ENCODE measurements at places on chromosomes 6 and 20.

- no peak for DNase-seq
Observed at GRCh38 chr20:46108435-46108841, 9.7 kb upstream of the CD40 start.

DNA sequence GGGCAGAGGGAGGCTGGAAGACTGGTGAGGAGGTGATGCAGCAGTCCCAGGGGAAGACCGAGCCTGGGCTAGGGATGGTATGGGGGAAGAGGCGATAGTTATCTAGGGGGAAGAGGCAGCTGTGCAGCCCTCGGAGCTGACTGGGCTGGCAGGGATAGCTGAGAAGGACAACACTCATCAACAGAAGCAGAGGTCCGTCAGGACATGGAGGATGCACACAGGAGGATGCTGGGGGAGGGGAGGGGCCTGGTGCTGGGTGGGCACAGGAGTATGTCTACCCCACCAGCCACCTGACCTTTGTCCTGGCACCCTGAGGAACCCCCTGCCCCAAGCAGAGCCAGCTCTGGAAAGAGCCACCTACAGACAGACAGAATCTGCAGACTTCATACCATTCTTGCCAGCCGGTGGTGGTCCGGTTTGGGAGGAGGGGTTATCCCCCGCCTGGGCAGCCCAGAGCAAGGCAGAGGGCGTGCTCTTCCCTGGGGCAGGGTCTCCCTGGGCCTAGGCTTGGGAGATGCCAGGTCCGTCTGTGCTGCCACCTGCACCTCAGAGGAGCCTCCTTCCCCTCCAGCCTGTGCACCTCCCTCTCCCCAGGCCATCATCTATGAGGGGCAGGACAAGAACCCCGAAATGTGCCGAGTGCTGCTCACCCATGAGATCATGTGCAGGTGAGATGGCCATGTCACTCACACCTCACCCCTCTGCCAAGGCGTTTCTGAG lies 14.9 kb downstream of the EBF4 start:
- no peak for DNase-seq

DNA sequence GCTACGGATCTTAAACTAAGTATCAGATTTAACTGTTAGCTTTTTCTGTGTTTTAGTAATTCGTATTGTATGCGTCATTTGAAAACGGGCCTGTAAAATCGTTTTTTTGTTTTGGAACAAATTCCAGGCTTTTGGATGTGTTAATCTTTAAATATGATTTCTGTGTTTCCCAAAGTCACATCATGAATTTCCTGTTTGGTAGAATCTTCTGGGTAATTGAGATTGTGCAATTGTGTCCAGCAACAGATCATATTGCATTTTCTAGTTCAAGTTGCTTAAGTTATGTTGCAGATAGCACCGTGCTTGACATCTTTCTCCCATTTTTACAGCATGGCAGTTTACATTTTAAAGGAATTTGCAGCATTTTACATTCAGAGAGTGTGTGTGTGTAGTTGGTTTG lies 1.9 kb downstream of the MAPK14 start:
- DNase-seq: no peak

DNA sequence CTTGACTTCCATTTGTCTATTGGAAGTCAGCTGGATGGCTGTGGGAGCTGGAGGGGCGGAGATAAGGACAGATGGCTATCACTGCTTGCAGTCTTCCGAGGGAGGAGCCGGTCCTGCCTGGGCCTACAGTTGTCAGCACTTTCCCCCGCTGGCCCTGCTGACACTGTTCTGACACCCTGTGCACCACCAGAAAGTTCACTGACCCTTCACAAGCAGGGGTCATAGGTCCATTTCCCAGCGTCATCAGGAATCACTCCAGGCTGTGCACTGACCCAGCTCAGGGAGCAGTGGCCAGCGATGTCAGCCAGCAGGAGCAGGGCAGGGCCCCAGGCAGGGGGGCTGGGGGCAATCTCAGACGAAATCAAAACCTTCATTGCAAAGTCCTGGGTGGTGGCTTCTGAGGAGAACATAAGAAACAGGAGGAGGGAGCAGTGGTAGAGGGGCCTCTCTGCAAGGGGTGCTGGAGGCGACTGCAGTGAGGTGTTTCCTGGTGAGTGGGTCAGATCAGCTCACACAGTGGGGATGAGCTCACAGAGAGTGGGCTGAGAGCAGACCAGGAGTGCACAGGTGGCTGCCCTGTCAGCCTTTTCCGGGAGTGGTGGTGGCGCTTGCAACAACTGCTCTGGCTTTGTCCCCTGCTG lies 26.5 kb upstream of the PLEKHG1 start:
- no peak for DNase-seq

DNA sequence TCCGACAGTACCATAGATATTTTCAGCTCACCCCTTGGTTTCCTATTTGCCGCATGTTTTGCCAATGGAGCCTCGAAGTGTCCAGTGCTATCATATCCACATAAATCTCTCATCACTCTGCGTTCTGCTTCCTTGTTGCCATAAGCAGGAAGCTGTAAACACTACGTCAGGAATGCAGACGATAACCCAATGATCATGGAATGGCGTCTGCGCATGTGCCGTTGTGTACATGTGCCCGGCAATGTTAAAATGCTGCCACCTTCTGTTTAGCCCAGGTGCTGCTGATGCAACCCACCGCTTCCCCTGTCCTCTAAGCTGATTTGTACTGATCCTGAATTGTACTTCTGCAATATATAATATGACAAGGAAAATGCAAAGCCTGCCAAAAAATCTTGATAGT lies 607.5 kb downstream of the HDGFL1 start:
- no peak for DNase-seq

DNA sequence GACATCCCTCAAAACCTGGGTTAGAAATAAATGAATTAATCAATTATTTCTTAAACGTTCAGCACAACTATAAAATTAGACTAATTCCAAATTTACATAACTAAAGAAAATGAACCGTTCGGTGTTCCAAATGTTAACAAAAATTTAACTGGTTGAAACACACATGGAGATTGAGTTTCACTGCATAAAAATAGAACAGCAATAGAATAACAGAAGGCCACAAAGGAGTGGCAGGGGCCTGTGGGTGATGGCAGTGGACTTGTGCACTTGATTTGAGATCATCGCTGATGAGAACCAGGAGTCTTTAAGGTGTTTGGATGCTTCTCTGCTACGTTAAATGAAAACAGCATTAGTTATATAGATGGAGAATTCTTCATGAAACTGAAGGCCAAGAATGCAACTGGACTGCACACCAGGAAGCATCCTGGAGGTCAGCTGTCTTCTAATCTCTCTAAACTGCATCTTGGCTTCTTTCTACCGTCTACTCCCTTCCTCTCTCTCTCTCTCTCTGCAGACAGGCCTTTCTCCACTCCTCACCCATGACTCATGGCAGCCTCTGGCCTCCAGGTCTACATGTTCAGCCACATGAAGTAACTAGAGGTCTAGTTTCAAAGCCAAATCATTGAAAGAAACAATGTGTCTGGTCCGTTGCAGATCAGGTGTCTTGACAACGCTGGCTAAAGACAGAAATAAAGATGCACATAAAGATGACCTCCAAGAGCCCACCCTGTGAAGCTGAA lies 111.3 kb downstream of the SIM1 start:
- no peak for DNase-seq

GRCh38 chr6:135686784-135687301 lies 164.7 kb upstream of the PDE7B start:
- peak; percentile 40 for DNase-seq

GRCh38 chr6:14917109-14917910 lies 328.6 kb upstream of the JARID2 start:
- DNase-seq: no peak

All from kidney capillary endothelial cell (primary cell).